ENCODE measurements at places on chromosomes 1 and 21. TPM values are rescaled to one million over a fixed set of nuclear protein-coding genes. Genes with fewer than 3 reads are reported as not detected.

DNA sequence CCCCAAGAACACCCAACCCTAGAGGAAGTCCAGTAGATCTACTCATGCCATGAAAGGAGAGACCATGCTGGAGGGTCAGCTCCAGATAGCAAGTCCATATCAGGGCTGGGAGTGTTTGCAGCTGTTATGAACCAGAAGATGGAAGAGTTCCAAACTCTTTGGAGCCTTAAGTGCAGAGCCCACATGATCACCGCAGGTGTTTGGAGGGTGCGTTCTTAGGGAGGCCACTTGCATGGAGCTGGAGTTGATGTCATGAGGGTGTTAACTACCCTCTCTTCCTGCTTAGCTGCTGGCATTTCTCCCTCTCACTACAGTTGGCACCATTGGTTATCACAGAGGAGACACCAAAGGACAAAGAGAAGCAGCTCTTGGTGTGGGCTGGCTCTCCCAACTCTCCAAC, 616.9 kb downstream of the AJAP1 start:
- no peak for DNase-seq

DNA sequence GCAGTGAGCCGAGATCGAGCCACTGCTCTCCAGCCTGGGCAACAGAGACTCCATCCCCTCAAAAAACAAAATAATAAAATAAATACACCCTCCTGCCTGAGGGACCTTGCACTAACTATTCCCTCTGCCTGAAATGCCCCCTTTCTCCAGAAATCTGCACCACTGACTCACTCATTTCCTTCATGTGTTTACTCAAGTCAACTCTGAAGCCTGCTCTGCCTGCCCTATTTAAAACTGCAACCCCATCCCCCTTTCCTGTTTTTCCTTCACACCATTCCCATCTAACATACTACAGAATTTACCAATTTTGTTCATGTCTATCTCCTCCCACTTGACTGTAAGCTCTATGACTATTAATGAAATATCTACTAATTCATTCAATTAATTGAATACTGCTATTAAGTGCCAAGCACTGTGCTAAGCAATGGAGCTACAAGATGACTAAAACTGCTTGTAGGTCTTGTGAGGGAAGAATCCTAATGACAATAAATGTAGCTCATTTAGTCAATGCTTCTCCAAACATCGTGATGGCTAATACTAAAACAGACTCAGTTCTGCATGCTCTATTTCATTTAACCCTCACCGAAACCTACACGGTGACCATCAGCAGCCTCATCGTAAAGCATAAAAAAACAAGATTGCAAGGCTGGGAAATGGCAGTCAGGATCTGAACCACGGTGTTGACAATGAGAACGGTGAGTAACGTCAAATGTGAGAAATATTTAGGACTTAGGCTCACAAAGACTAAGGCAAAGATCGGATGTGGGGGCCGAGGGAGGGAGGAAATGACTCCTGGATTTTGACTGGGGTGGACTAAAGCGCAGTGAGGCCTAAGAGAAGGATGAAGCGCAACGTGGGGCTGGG, 749 bp upstream of the TMEM39B start:
- DNase-seq: no peak

DNA sequence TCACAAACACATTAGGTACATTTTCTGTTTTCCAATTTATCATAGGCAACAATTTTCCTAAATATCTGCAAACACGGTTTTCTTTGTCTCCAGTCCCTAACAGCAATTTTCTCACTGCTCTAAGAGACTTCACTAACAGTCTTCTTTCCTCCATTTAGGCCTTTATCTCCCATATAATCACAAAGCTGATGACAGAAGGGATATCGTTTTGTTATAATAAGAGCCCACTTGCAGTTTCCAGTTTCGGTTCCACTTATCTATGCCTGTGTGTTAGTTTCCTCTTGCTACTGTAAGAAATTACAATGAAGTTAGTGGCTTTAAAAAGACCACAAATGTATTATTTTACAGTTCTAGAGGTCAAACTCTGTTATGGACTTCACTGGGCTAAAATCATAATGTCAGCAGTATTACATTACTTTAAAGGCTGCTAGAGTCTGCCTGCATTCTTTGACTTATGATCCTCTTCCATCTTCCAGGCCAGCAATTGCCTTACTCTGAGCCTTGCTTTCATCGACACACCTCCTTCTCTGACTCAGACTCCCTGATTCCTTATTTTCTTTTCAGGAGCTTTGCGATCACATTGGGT, 549.3 kb downstream of the NCAM2 start:
- DNase-seq: no peak

DNA sequence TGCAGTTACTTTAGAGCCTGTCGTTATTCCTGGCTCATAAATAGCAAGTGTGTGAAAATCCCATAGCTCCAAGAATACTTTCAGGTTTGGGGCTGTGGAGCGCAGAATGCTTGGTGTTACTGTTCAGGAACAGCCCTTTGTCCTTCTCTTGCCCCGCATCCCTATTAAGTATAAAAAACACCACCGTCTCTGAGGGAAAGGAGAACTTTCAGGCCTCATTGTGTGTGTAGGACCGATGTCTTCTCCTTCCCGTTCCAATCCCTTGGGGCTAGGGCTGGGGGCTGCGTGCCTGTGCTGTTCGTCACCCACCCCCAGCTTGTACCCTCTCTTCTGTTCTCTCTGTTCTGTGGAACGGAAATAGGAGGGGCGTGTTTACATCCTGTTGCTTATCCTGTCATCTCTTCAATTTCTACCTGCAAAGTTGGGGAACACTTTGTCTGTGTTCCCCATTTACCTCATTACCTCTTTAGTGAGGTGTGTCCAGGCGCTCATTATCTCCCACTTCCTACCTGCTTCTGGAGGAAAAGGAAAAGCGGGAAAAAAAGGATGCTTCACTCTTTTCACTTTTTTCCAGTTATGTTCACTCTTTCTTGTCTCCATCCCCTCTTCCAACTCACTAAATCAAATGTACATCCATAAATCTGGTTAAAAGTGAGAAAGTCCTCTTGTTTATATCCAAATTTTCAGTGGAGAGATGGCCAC, 788 bp upstream of the TXNIP start:
- DNase-seq: no peak

DNA sequence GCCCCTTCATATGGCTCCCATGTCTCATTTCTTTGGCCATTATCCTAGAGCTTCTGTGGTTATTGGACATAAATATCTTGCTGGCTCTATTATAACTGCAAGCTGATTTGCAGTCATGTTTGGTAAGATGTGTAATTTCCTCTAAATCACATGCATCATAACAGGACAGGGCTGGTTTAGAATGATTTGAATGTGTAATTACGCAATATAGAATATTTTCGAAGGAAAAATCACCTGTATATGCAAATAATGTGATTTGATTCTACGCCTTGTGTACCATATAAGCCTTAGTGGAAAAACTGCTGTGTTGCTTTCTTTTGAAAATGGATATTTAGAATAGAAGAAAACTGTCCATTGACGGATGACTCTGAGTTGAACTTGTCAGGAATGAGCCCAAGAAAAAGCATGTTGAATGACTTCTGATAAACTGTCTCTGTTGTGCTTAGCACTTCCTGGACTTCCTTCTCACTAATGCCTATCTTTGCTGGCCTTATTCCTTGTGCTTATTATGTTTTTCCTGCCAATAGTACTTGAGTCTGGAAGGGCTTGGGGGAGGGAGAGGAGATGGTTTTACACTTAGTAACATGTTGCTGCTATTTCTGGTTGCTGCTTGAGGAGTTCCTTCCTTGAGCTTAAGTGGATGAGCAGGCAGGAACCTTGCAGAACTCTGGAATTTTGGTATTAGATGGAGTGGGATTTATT, 6.5 kb downstream of the CACHD1 start:
- DNase-seq: no peak

DNA sequence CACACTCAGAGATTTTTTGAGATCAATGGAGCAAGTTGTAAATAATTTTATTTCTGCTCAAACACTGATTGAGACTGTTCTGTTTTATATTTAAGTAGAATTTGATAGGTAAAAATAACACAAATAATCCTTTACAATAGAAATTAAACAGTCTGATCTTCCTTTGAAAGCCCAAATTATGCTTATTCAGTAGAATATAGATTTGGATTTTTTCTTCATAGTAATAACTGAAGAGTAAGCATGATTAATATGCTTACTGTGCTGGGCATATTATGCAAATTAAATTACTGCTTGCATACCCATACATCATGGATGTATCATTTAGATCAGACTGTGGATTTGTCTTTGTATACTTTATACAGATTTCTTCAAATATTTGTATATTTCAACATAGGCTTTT, 121.4 kb downstream of the LEPR start:
- no peak for DNase-seq

DNA sequence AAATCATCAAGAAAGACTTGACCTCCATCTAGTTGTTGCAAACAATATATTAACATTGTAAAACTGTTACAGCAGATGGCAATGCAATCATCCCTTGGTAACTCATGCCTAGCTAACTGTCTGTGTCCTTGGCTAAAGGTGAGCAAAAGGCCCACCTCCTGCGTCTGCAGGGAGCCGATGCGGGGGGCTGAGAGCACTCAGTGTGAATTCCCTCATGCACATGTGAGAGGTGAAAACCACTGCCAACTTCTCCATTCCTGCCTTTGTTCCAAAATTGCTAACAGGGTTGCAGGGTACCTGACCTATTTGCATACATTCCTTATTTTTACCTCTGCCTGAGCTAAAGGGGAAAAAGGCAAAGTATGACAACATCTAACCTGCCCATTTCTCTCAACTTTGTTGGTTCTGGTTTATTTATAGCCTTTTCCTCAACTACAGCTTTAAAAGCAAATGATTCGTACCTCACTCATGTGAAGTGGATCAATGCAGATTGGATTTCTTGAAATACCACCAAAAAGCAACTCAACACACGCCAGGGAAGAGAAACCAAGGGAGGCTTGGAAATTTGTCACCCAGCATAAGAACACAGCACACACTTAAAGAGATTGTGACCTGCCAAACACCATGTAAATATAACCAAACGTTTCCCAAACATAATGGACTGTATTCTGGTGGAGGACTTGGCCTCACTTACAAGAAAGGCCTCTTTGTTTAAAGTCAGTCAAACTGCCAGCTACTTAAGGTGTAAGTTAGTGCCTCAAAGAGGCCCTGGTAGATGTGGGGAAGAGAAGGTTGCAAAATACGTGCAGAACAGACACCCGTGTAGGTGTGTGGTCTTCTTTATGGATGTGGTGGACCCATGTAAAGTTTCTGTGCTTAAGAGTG, 651.0 kb downstream of the SMYD3 start:
- no peak for DNase-seq

DNA sequence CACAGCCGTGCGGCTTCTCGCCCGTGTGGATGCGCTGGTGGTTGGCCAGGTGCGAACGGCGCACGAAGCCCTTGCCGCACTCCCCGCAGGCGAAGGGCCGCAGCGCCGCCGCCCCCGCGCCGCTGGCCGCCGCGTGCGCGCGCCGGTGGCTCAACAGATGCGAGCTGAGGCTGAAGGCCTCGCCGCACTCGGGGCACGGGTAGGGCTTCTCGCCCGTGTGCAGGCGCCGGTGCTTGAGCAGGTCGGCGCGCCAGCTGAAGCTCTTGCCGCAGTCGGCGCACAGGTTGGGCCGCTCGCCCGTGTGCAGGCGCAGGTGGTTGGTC, 24.9 kb downstream of the ZNF697 start:
- no peak for DNase-seq

GRCh38 chr1:23816906-23817305, 8.3 kb downstream of the HMGCL start:
- no peak for DNase-seq

DNA sequence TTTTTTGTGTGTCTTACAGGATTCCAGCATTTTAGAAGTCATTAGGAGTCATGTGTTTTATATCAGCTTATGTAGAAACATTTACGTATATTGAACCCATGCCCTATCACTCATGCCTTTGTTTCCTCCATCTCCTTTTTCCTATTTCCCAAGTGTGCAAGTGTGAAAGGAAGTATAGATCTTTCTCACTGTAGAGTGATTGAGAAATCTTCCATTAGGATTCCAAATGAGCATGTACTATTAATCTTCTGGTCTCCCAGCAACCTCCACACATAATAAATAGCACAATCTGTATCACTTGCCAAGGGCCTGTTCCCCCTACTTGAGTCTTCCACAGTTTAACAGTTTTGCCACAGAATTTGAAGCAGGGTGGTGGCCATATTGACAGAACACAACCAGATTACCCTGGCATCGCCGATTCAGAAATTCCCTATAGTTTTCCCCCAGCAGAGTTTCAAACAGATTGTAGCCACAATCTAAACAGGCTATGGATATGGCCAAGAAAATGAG, 1052.8 kb downstream of the TTLL7 start:
- DNase-seq: no peak

DNA sequence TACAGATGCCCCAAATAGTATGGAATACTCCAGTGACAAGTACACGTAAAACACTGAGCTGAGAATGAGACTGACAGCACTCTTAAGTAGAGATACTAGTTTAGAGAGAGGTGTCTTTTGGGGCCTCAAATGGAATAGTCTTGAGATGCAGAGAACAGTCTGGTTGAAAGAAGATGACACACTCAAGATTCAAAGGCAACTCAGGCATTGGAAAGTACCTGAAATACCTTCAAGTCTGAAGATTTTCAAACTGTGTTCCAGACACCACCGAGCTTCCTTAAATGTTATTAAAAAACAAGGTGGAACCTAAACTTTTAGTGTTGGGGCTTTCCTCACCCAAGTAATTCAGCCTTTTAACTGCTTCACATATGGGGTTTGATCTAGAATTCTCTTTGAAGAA, 437.7 kb downstream of the OMA1 start:
- no peak for DNase-seq

DNA sequence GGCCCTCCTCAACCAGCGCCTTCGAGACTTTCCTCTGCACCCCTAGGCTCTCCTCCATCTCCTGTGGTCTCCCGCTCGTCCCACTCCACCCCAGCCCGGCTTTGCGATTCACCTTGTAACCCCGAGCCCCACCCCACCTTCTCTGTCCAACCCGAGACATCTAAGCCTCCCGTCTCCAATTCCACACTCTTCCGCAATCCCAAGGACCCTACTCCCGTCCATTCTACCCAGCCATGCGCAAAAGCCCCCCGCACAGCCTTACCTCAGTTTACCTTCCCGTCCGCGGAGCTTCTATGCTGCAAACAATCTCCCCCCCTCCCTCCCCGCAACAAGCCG, 174 bp downstream of the SH3BP5L start:
- DNase-seq: no peak

DNA sequence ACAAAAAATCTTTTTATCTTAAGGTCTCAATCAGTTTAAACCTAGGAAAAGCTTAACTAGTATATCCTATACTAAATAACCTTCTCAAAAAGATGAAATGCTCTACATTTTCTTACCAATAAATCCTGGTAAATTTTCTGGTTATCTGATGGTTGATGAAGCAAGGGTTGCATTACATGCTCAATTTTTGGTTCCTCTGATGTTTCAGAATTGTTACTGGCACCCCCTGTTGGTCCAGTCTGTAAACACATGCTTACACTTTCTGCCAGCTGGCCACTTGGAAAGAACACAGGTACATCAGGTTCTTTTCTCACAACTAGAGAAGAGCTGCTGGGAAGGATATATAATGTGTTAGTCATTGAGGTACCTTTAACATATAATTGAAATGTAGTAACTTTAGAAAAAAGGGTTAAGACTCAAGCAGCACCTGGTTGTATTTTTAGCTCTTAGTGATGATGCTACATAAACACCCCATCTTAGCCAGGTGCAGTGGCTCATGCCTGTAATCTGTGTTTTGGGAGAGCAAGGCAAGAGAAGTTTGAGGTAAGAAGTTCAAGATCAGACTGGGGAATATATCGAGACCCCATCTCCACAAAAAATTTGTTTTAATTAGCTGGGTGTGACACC, 30.9 kb upstream of the TAL1 start:
- DNase-seq: no peak

The OR2T35 gene
- polyA plus RNA-seq: not detected

The PIGR gene
- 1.2 TPM for polyA plus RNA-seq

The ORC1 gene
- polyA plus RNA-seq: 8.2 TPM

The MOB3C gene
- polyA plus RNA-seq: 13.4 TPM

The WDR3 gene
- polyA plus RNA-seq: 31.8 TPM

The NBPF6 gene
- not detected for polyA plus RNA-seq

The TNFRSF8 gene
- polyA plus RNA-seq: 0.75 TPM

The TNFSF4 gene
- polyA plus RNA-seq: 2.0 TPM

The FMOD gene
- polyA plus RNA-seq: 51.5 TPM
